ENCODE measurements at places on chromosomes 5 and 9.

- H3K27ac ChIP-seq, result no peak overlapping the region
- peaks cover 2% of the 10 kb centered on the region for H3K4me1 ChIP-seq
- peaks cover 3% of the 10 kb centered on the region for H3K27me3 ChIP-seq
- no peak for DNase-seq
- H3K4me3 ChIP-seq, result no peak overlapping the region
These were observed 219.6 kb downstream of the CTNND2 start for GRCh38 chr5:11684607-11685006.

DNA sequence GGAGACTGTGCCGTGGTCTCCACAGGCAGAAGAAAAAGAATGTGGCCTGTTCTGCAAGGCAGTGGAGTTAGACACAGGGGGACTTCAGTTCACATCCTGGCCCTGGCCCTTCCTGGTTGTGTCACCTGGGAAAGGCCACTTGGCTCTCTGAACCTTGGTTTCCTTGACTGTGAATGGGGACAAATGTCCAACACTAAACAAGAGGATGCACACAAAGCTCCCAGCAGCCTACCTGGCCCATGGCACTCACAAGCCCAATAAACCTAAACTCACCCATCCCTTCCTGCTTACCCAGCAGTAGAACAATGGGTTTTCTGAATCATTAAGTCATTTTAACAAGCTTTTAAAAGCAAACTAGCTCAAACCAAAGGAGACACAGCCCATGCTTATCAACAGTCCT, 103.9 kb downstream of the FRMD3 start:
- no peak for DNase-seq
- no peaks in the 10 kb centered on the region for H3K36me3 ChIP-seq
- H3K4me3 ChIP-seq, result no peak overlapping the region
- no peak overlapping the region for H3K27ac ChIP-seq
- H3K4me1 ChIP-seq, result no peaks in the 10 kb centered on the region

DNA sequence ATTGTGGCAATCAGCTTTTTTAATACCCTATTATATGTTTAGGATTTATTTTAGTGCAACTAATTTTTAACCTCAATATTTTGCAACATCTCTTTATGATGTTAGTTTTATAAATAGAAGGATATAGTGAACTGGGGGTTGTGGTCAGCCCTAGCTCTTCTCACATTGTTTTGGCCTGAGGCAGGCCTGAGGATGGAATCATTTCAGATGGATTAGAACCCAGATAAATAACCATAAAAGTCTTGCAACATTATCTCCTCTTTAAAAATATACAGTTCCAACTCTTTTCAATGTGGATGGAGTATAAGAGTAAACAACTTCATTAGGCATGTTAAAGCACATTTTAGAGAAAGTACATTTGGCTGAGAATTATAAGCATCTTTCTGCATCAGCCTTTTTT, 522.7 kb downstream of the NR2F1-AS1 start:
- no peaks in the 10 kb centered on the region for H3K27me3 ChIP-seq
- no peaks in the 10 kb centered on the region for H3K36me3 ChIP-seq
- no peaks in the 10 kb centered on the region for H3K4me1 ChIP-seq
- no peak overlapping the region for H3K27ac ChIP-seq

- peaks cover 22% of the 10 kb centered on the region for H3K4me1 ChIP-seq
- DNase-seq, result no peak
- no peaks in the 10 kb centered on the region for H3K36me3 ChIP-seq
- no peaks in the 10 kb centered on the region for H3K27me3 ChIP-seq
These were observed 274.2 kb downstream of the TMEM167A start for GRCh38 chr5:82802954-82803353.

DNA sequence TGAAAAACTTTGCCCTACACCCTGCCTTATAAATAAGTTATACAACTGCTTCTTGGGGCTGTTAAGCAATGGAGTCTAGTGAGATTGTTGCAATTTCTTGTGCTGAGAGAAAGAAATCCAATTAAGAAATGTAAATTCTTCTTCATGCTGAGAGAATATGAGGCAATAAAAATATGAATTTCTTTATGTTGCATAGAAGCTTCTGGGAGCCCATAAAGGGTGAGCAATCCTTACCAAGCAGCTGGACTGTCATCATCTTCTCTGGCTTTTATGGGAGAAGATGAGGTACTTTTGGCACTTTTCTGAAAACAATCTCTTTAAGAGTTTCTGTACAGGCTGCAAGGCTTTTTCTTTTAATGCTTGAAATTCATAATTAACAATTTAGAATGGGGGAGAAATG, 204.3 kb downstream of the DMRTA1 start:
- no peaks in the 10 kb centered on the region for H3K4me1 ChIP-seq
- H3K27me3 ChIP-seq, result no peaks in the 10 kb centered on the region
- no peak overlapping the region for H3K27ac ChIP-seq
- H3K4me3 ChIP-seq, result no peak overlapping the region
- no peak for DNase-seq

DNA sequence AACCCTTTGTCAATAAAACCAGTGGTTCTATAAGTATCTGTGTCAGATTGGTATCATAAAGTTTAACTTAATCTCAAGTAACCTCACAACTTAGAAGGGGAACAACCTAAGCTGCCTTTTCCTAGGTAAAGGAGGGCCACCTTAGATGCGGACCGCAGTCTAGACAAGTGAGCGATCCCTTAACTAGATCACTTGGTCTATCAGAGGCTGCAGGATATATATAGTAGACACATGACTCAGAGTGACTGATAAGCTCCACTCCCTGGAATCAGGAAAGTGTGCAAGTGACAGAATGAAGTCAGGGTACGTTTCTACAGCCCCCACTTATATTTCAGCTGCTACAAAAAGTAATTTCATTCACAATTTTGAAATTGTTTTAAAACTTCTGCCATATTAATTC, 7.4 kb downstream of the REEP5 start:
- H3K4me3 ChIP-seq, result no peak overlapping the region
- H3K4me1 ChIP-seq, result peaks cover 48% of the 10 kb centered on the region
- no peak for DNase-seq

- H3K36me3 ChIP-seq, result peaks cover 6% of the 10 kb centered on the region
- peaks cover 11% of the 10 kb centered on the region for H3K27me3 ChIP-seq
- no peak for DNase-seq
- H3K4me1 ChIP-seq, result no peaks in the 10 kb centered on the region
- H3K27ac ChIP-seq, result no peak overlapping the region
These were observed 147.8 kb downstream of the ARRDC3 start for GRCh38 chr5:91235271-91235694.

DNA sequence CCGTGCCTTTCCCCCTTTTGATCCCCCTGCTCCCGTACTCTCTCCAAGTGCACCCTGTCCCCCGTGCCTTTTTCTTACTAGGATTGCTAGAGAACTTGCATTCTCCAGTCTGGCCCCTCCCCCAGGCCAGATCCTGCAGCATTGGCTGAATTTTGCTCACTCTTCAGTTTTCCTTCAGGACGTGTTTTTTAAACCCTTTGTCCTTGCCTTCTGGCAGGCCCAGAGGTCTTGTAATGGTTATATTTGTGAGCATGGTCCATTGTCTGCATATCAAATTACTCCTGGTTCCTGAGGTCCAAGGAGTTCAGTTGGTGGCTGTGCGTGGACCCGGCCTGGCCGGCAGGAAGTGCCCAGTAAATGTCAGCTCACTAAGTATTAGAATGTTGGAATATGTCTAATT, 606 bp downstream of the TBC1D13 start:
- H3K4me3 ChIP-seq, result peak overlapping the region; percentile 98
- H3K36me3 ChIP-seq, result peaks cover under 1% of the 10 kb centered on the region
- H3K27me3 ChIP-seq, result no peaks in the 10 kb centered on the region
- DNase-seq, result no peak
- H3K27ac ChIP-seq, result peak overlapping the region; percentile 88

Data from natural killer cell treated with Interleukin-12 subunit alpha and Interleukin-12 subunit beta and Interleukin-15 and Interleukin-18, amount 100 ng/mL, for 72 hours (primary cell).